ENCODE measurements at places on chromosomes 5 and 9. TPM values are rescaled to one million over a fixed set of nuclear protein-coding genes. Genes with fewer than 3 reads are reported as not detected.

The IL4 gene
- not detected for total RNA-seq

The GGTA1 gene
- total RNA-seq: not detected

The PRXL2C gene
- 7.5 TPM for total RNA-seq

The PRRX2 gene
- total RNA-seq: 0.50 TPM

The ADAMTS16 gene
- total RNA-seq: 2.0 TPM

The OBP2A gene
- total RNA-seq: not detected

The SMIM33 gene
- total RNA-seq: not detected

The FAM78A gene
- total RNA-seq: 0.79 TPM

The PCDHGC4 gene
- 0.38 TPM for total RNA-seq

The TTC1 gene
- 43.1 TPM for total RNA-seq

The RANBP17 gene
- total RNA-seq: 22.0 TPM

Data from type B pancreatic cell (in vitro differentiated cells).